ENCODE measurements at places on chromosomes 6 and 20. TPM values are rescaled to one million over a fixed set of nuclear protein-coding genes. Genes with fewer than 3 reads are reported as not detected.

KCNK17 gene
- total RNA-seq = not detected

DNA sequence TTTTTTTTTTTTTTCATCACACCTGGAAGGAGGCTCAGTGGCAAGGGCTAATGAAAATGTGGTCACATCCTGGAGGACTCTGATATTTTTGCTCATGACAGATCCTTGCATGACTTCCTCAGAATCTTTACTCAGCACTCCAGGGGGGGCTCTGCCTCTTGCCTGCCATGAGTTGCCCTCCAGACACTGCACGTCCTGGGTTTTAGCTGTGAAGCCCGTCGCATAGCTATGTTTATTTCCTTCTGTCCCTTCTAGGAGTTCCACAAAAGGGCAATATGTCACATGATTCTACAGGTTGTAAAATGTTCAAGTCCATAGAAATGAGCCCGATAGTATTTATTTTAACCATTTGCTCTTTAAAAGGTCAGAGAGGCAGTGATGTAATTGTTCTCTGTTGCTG is 18.2 kb downstream of the MAS1 start:
- H3K27me3 ChIP-seq = peaks cover 19% of the 10 kb centered on the region
- no peaks in the 10 kb centered on the region for H3K4me1 ChIP-seq
- no peak overlapping the region for H3K27ac ChIP-seq

GRCh38 chr6:24284006-24284405 is 73.9 kb downstream of the DCDC2 start:
- H3K4me3 ChIP-seq = no peak overlapping the region
- no peak overlapping the region for H3K27ac ChIP-seq
- H3K27me3 ChIP-seq = peaks cover 6% of the 10 kb centered on the region
- H3K4me1 ChIP-seq = peaks cover 7% of the 10 kb centered on the region

DNA sequence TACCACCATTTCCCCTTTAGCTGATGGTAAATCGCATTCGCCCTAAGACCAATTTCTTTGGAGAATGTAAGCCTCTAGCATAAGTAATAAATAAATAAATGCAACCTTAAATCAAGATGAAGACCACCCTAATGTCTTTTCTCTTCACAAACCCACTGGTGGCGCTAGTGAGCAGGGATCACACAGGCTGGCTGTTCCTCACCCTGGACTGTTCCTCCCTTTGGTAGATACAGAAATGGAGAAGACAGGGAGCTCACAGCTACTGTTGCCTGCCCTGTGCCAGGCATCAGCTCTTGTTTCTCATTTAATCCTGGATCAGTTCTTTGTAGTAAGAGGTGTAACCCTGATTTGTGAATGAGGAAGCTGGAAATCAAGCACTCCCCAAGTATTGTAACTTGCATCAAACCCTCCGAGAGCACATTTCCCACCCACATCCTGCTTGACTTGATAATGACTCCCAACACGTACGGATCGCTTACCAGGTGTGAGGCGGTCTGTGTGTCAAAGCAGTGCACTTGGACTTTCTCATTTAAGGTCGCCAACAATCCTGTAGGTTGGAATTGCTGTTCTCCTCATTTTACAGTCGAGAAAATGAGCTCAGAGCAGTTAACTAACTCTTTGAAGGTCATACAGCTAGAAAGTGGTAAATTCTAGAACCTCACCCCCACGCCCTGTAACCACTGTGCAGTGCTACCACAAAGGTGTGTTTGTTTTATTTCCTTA is 236.1 kb downstream of the TSHZ2 start:
- peak overlapping the region; percentile 45 for H3K4me3 ChIP-seq
- H3K4me1 ChIP-seq = peaks cover 20% of the 10 kb centered on the region
- peak; percentile 53 for DNase-seq
- H3K36me3 ChIP-seq = no peaks in the 10 kb centered on the region

DNA sequence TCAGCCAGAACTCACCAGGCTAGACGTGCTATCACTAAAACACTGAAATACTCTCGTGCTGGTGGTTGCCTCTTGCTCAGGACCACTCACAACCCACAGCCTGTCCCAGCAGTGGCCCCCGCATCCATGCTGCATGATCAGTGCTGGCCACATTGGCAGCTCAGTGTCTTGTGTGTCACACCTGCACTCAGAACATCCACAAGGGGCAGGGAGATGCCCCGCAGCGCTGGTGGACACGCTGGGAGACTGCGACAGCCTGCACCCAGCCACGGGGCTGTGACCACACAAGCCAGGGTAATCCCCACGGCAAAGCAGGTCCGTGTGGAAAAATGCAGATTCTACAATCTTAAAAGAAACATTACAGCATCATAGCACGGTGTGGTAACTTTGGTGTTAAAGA is 23.9 kb upstream of the APMAP start:
- no peak overlapping the region for H3K27ac ChIP-seq
- peaks cover 3% of the 10 kb centered on the region for H3K36me3 ChIP-seq
- H3K27me3 ChIP-seq = no peaks in the 10 kb centered on the region
- no peaks in the 10 kb centered on the region for H3K4me1 ChIP-seq

DNA sequence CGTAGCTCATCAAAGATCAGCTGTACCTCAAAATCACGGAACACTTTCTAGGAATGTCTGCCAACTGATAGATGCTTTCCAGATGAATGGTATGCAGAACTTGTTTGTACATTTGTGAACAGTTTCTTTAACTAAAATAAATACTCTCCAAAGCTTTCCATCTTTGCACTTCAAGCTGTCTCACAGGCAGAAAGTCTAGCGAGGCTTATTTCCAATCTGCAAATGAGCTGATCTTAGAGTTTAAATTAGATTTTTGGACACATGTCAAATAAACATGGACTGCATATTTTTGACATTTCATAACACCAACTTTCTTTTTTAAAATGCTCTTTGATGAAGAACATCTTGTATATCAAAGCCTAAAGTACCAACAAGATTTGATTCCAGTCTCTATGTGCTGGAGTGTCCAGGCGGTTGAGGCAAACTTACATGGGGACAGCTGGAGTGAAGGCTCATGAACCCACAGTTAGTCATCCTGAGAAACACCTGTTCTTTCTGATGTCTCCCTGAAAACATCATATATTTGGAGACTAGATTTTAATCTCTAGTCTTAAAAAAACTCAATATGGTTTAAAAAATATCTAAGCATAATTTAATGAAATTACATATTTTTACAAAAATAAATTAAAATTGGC is 268.6 kb upstream of the AGPAT4 start:
- no peak for DNase-seq
- no peak overlapping the region for H3K4me3 ChIP-seq
- no peak overlapping the region for H3K27ac ChIP-seq
- H3K27me3 ChIP-seq = no peaks in the 10 kb centered on the region
- no peaks in the 10 kb centered on the region for H3K4me1 ChIP-seq

- peaks cover 4% of the 10 kb centered on the region for H3K27me3 ChIP-seq
- H3K36me3 ChIP-seq = no peaks in the 10 kb centered on the region
- H3K27ac ChIP-seq = no peak overlapping the region
- H3K4me3 ChIP-seq = no peak overlapping the region
Observed at GRCh38 chr20:33926425-33926824, 67.3 kb upstream of the RALY start.

HTR1E gene
- total RNA-seq = not detected

DNA sequence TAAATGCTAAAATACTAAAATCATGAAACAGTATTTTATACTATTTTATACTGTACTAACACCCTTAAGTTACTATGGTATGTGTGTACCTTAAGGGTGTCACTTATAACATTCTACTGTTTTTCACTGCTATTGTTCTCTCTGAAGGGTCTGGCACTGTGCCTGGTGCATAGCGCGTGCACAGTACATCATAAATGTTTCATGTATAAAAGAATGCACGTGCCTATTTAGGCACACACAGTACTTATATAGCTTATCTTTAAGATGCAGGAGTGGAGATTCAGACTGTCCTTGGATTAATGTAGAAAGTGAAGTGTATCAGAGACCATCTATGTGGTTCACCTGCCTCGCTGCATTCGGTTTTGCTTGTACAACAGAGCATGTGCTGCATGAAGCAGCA is 64.0 kb upstream of the SGK1 start:
- H3K27ac ChIP-seq = no peak overlapping the region
- H3K36me3 ChIP-seq = no peaks in the 10 kb centered on the region

DNA sequence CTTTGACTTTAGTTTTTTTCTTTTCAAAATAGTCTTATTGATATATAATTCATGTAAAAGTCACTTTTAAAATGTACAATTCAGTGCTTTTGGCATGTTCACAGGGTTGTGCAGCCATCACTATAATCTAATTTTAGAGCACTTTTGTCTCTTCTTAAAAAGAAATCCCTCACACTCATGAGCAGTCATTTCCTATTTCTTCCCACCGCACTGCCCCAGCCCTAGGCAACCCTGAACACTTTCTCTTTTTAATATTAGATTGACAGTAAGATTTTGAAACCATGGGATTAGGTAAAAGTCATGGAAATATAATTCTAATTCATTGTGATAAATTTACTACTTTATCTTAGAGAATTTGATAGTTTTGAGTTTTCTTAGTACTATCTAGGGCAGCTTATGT is 309.4 kb downstream of the UTRN start:
- H3K36me3 ChIP-seq = peaks cover 7% of the 10 kb centered on the region
- H3K4me3 ChIP-seq = no peak overlapping the region
- no peak for DNase-seq
- no peaks in the 10 kb centered on the region for H3K27me3 ChIP-seq
- no peak overlapping the region for H3K27ac ChIP-seq
- peaks cover 18% of the 10 kb centered on the region for H3K4me1 ChIP-seq

GRCh38 chr20:17678295-17678694 is 3.7 kb downstream of the RRBP1 start:
- peaks cover 8% of the 10 kb centered on the region for H3K36me3 ChIP-seq
- no peak for DNase-seq
- no peak overlapping the region for H3K4me3 ChIP-seq
- no peak overlapping the region for H3K27ac ChIP-seq
- peaks cover 2% of the 10 kb centered on the region for H3K27me3 ChIP-seq

CARMIL1 gene
- 2.7 TPM for total RNA-seq

DNA sequence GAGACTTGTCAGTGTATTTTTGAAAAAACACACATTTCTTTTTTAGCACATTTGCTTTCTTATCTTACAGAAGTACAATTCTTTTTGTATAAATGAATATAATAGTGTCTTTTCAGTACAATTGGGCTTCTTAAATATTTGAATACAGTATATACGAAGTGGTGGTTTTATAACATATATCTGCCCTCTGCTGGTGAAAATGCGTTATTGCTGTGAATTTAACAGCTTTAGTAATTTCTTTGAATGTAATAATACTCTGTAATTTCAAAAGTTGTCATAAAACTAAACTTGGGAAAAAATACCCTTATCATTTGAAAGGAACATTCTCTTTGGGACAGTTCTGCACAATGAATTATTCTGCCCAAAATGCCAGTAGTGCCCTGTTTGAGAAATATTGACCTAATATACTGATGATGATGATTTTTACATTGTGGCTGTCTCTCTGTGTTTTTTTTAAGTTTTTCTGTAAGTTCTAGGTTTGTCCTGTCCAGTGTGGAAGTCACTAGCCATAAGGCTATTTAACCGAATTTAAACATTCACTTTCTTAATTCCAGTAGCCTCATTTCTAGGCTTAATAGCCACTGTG is 19.0 kb downstream of the SMAP1 start:
- H3K4me3 ChIP-seq = no peak overlapping the region
- H3K27me3 ChIP-seq = no peaks in the 10 kb centered on the region
- no peak overlapping the region for H3K27ac ChIP-seq
- DNase-seq = no peak

CTAGE9 gene
- not detected for total RNA-seq

GRCh38 chr6:155782320-155782731 is 326.7 kb upstream of the NOX3 start:
- DNase-seq = no peak
- H3K4me1 ChIP-seq = no peaks in the 10 kb centered on the region
- H3K27me3 ChIP-seq = no peaks in the 10 kb centered on the region

LY6G6C gene
- total RNA-seq = not detected

DNA sequence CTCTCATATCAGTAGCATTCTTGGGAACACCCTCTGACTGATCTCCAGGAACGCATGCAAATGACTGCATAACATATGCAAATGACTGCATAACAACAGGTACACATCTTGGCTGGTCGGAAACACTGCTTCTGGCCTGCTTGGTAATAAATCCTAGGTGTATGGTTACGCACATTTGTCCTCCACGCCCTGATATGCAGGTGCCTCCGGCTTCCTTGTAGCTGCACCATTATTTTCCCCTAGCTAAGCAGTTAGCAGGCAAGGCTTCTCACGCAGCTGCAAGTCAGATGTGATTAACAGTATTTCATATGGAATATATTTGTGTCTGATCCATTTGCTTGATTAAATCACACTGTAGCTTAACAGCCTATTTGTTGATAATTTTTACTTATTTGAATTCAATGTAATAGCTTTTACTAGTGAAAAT is 5.9 kb downstream of the RPS6KA2 start:
- H3K27ac ChIP-seq = no peak overlapping the region
- no peak overlapping the region for H3K4me3 ChIP-seq
- peaks cover 5% of the 10 kb centered on the region for H3K4me1 ChIP-seq
- H3K36me3 ChIP-seq = peaks cover 3% of the 10 kb centered on the region

DNA sequence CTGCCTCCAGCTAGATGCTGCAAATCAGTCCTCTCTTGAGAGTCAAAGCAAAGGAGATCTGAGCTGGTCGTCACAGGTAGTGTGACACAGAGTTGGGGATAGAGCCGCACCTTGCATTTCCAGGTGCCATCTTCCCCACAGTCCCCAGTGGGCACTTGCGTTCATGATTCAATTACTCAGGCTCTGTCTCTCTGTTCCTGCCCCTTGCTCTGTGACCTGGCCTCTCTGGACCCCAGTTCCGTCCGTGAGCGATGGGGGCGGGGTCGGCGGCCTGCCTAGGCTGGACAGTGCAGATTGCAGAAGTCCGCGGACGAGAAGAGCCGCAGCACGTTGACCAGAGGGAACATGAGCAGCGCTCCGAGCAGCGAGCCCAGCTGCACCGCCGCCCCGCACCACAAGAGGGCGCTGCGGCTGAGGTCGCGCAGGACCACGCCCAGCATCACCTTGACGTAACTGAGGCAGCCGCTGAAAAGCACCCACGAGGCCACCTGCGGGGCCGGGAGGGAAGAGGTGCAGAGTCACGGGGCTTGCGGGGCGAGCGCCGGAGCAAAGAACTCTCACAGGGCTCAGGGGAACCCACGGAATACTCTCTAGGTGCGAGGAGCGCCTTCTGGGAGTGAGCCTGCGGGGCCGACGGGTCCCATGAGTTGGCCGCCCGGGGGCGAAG is 7.4 kb downstream of the SLC52A3 start:
- H3K4me3 ChIP-seq = no peak overlapping the region
- H3K27me3 ChIP-seq = peaks cover 13% of the 10 kb centered on the region
- DNase-seq = peak; percentile 54
- H3K4me1 ChIP-seq = no peaks in the 10 kb centered on the region
- no peak overlapping the region for H3K27ac ChIP-seq

DNA sequence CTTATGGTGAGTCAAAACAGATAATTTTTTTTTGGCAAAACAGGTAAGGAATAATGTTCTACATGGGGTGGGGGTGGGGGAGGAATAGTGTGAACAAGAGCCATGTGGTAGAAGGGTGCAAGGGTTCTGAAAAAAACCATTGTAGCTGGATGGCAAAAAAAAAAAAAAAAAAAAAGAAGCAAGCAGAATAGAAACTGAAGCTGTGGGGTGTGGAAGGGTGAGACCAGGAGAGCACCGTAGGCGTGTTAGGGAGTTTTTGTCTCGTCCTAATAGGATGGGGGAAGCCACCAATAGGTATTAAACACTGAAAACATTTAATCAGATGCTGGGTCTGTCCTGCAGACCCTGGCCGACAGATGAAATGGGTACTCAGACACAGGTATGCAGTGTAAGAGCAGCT is 110.1 kb downstream of the ADTRP start:
- no peak overlapping the region for H3K4me3 ChIP-seq
- DNase-seq = no peak
- H3K27ac ChIP-seq = no peak overlapping the region
- H3K36me3 ChIP-seq = no peaks in the 10 kb centered on the region
- peaks cover 12% of the 10 kb centered on the region for H3K4me1 ChIP-seq

SOBP gene
- 0.29 TPM for total RNA-seq

SLC22A2 gene
- not detected for total RNA-seq

GRCh38 chr20:20017844-20018185 is 653 bp downstream of the NAA20 start:
- peak; percentile 40 for DNase-seq
- H3K27ac ChIP-seq = peak overlapping the region; percentile 67
- peaks cover 7% of the 10 kb centered on the region for H3K36me3 ChIP-seq
- peak overlapping the region; percentile 91 for H3K4me3 ChIP-seq

HLA-F gene
- total RNA-seq = 256 TPM

All from activated CD4-positive, alpha-beta memory T cell treated with anti-CD3 and anti-CD28 coated beads for 36 hours (primary cell).